Renal pelvis (tissue), 12 donors: ENCODE measurements at places on chromosomes 7 and 10. TPM values are rescaled to one million over a fixed set of nuclear protein-coding genes. Genes with fewer than 3 reads are reported as not detected.

Gene LIPJ
- polyA plus RNA-seq = 0.10 TPM

Gene NODAL
- 0.14 TPM for polyA plus RNA-seq

Gene DKK1
- polyA plus RNA-seq = 37.4 TPM

Gene SUGCT
- 14.5 TPM for polyA plus RNA-seq

Gene ZNF853
- polyA plus RNA-seq = 19.7 TPM
